NAMALWA (cell line): ENCODE measurements at places on chromosomes 7 and 10.

- no peak for DNase-seq
Measured at GRCh38 chr10:120578890-120579289, 121.9 kb downstream of the PLPP4 start.

GRCh38 chr7:110373416-110373815 is 717.5 kb upstream of the LRRN3 start:
- DNase-seq = no peak

- DNase-seq = no peak
Measured at GRCh38 chr7:126303926-126304325, 948.8 kb downstream of the GRM8 start.

- DNase-seq = no peak
Measured at GRCh38 chr10:978826-979421, 9.3 kb upstream of the GTPBP4 start.

DNA sequence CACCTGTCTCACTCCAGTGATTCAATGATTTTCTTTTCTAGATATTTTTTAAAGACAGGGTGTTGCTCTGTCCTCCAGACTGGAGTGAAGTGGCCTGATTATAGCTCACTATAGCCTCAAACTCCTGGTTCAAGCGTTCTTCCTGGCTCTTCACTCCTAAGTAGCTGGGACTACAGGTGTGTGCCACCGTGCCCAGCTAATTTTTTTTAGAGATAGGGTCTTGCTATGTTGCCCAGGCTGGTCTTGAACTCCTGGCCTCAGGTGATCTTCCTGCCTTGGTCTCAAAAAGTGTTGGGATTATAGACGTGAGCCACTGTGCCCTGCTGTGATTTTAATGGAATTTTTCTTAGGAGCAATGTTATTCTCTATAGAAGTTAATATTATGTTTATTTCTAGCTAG is 14.1 kb downstream of the NUP205 start:
- DNase-seq = no peak

DNA sequence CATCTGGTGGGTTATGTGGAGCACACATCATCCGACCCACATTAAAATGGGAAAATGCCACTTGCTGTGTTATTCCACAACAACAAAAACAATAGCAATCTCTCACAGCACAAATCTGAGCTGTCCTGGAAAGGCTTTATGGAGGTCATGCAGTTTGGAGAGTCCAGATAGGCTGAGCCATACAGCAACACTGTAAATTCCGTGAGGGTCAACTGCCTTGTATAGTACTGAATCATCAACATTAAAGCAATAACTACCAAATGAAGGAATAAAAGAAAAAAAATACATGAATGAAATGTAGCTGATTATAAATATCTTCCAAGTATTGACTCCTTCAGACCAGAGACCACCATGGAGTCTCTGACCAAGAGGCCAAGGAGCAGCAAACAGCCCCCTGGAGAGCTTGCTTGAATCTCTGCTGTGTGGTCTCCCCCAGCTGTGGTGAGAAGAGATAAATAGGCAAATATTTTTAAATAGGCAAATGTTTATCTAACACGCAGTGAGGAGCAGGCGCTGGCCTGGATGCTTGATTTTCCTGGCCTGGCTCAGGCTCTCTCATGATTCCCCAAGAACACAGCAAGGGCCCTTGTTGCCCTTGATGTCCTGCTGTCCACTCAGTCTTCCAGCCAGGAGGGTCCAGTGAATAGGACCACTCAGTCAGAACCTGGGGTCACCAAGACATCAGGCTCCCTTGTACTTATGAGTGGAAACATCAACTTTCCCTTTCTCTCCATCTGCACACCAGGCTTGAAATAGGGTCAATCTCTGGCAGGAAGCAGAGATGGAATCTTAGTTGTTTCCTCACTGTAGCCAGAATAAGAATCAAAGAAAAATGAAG is 1021.3 kb downstream of the XPNPEP1 start:
- DNase-seq = no peak

DNA sequence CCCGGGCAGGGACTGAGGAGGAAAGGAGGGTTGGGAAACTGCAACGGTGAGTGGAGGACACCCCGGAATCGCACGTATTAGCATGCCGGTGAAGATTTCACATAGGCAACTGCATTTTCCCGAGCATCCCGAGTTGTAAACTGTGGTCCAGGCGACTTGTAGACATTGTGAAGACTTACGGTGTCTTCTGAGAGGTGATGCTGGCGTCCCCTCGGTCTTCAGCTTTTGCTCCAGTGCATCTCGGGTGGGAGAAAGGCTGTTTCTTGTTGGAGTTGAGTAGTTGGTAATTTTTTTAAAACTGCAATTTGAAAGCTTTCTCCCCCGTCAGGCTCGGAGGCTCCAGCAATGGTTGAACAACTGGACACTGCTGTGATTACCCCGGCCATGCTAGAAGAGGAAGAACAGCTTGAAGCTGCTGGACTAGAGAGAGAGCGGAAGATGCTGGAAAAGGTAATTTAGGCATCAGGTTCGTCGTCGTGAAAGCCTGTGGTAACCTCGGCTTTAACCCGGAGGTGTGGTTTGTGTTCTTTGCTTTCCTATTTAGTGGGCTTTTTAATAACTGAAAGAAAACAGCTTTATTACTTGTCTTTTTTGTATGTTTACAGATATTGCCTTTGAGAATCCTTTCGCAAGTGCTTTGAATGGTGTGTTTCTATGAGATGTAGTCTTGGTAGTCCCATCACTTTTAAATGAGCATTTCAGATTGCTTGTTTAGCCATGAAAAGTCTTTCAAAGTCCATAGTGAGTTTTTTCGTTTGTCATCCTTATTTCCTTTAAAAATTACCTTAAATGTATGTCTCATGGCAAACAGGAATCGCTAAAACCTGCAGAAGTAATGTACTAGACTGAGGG is 687 bp downstream of the HELLS start:
- peak; percentile 39 for DNase-seq

DNA sequence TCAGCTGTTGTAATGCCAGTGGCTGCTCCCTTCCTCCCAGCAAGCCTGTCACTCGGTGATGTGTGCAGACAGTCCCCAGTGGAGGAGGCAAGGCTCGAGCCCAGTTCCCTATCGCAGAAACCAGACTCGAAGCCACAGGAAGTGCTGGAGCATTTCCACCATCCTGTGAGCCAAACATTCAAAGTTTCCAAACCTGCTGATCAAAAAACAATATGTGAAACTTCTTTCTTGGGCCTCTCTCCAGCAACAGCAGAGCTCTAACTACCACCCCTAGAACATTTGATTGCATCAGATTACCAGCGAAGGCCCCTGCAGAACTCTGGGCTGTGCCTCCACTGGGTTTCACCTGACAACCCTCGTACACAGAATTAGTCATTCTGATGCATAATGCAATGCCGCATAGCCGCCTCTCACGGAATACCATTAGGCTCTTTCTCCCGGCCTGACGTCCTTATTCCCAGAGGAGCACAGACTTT is 94.0 kb downstream of the ELMO1 start:
- DNase-seq = no peak

- DNase-seq = no peak
Measured at GRCh38 chr7:64881461-64882287, 21.4 kb upstream of the ZNF273 start.

GRCh38 chr7:113004726-113005454 is 81.7 kb downstream of the GPR85 start:
- DNase-seq = no peak

GRCh38 chr7:28641752-28642545 is 229.6 kb downstream of the CREB5 start:
- DNase-seq = no peak
